Natural killer cell treated with Interleukin-12 subunit alpha and Interleukin-12 subunit beta and Interleukin-15 and Interleukin-18, amount 100 ng/mL, for 72 hours (primary cell): ENCODE measurements at places on chromosomes 1 and 21. TPM values are rescaled to one million over a fixed set of nuclear protein-coding genes. Genes with fewer than 3 reads are reported as not detected.

DNA sequence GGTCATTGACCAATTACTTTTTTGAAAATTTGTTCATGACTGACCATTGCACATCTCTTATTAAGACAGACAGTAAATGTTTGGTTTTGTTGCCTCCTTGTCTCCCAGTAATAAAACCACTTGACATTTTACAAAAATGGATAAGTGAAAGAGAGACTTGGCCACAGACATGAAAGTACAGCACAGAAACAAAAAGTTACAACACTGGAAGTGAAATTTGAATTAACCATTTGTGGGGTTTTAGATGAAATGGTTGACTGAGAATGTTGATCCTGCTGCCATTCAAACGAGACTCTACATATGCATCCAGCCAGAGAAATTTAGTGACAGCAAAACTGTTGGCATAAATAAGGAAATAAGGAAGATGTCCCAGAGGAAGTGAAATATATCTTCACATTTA, 79.3 kb upstream of the B3GALT2 start:
- no peak overlapping the region for H3K4me3 ChIP-seq
- DNase-seq: no peak
- peaks cover 5% of the 10 kb centered on the region for H3K36me3 ChIP-seq
- no peaks in the 10 kb centered on the region for H3K27me3 ChIP-seq
- H3K4me1 ChIP-seq: peaks cover 3% of the 10 kb centered on the region

- no peak for DNase-seq
- no peaks in the 10 kb centered on the region for H3K36me3 ChIP-seq
- no peaks in the 10 kb centered on the region for H3K27me3 ChIP-seq
Observed at GRCh38 chr21:29719521-29719920, 220.3 kb downstream of the GRIK1 start.

GRCh38 chr1:78743626-78744025, 94.0 kb downstream of the IFI44 start:
- DNase-seq: no peak
- peaks cover 2% of the 10 kb centered on the region for H3K36me3 ChIP-seq
- H3K27me3 ChIP-seq: no peaks in the 10 kb centered on the region

DNA sequence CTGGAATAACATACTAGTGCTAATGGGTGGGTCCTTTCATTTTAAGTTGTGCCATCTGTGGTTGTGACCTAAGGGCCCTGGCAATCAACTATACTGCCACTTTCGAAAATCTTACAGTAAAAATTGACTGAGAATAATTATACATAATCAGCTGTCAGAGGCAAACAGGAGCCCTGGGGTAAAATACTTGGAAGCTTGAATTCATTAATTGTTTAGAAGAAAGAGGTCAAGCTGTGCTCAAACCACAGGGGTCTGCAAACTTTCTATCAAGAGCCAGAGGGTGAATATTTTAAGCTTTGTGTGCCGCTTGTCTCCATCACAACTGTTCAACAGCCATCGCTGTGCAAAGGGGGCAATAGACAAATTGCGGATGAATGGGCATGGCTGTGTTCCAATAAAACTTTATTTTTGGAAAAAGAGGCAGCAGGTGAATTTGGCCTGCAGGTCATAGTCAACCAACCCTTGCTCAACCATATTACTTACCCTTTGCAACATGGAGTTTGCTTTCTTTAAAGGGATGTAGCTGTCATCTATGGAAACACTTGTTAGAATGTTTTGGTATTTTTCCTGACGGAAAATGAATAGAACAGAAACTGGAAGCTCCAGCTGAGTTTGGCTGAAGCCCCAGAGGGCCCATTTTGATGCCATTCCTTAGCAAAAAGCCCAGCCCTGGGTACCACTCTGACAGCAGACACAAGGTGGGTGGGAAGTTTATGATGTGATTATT, 35.7 kb upstream of the USP1 start:
- DNase-seq: no peak
- H3K4me3 ChIP-seq: no peak overlapping the region
- no peaks in the 10 kb centered on the region for H3K4me1 ChIP-seq
- H3K27ac ChIP-seq: no peak overlapping the region

- no peaks in the 10 kb centered on the region for H3K4me1 ChIP-seq
Observed at GRCh38 chr1:16145030-16145661, 10.7 kb downstream of the EPHA2 start.

GRCh38 chr1:234734869-234735268, 124.9 kb upstream of the IRF2BP2 start:
- H3K36me3 ChIP-seq: no peaks in the 10 kb centered on the region
- H3K27ac ChIP-seq: peak overlapping the region; percentile 33
- H3K4me1 ChIP-seq: peaks cover 33% of the 10 kb centered on the region
- no peaks in the 10 kb centered on the region for H3K27me3 ChIP-seq
- no peak for DNase-seq

- H3K27ac ChIP-seq: peak overlapping the region; percentile 85
- H3K36me3 ChIP-seq: peaks cover 4% of the 10 kb centered on the region
- no peak for DNase-seq
- H3K4me1 ChIP-seq: no peaks in the 10 kb centered on the region
Observed at GRCh38 chr1:10325521-10325920, 73.3 kb upstream of the PGD start.

GRCh38 chr1:16459352-16459925, 18.9 kb downstream of the NECAP2 start:
- DNase-seq: no peak
- peaks cover 5% of the 10 kb centered on the region for H3K36me3 ChIP-seq
- H3K4me3 ChIP-seq: no peak overlapping the region
- H3K27ac ChIP-seq: no peak overlapping the region
- no peaks in the 10 kb centered on the region for H3K4me1 ChIP-seq

- H3K4me3 ChIP-seq: no peak overlapping the region
- H3K36me3 ChIP-seq: no peaks in the 10 kb centered on the region
- no peak for DNase-seq
- H3K27ac ChIP-seq: no peak overlapping the region
- no peaks in the 10 kb centered on the region for H3K4me1 ChIP-seq
Observed at GRCh38 chr1:198108636-198109370, 48.0 kb upstream of the NEK7 start.

DNA sequence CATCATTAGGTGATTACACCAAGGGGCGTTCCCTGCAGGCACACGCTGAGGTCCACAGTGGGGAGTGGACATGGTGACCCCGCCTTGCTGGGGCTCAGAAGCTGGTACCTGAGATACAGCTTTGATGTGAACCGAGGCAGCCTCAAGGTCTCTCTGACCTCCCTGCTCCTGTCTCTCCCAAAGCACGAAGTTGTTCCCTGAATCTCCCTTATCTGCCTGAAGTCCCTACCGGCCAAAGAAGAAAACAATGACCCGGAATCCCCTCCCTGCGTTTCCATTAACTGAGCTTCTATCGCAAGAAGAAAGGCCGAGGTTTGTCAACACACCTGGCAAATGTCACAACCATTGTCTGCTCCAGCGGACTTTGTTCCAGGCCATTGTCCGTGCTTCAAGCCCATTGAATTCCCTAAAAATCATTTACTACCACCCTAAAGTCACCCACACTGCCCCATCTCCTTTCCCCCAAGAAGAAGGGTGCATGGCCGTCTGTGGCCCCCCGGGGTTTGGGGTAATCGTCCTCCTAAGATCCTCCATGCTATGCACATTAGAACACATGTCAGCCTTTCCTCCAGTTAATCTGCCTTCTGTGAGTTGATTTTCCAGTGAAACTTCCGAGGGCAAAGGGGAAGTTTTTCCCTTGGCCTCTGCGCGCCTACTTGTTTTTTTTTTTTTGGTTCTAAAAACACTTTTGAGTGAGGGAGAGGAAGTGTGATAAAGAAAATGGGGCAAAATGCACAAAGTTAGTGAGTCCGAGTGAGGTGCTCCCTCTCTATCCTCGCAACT, 48.1 kb upstream of the COL18A1 start:
- no peak for DNase-seq
- no peak overlapping the region for H3K4me3 ChIP-seq
- H3K4me1 ChIP-seq: no peaks in the 10 kb centered on the region
- H3K27ac ChIP-seq: no peak overlapping the region

GRCh38 chr1:81453367-81453703, 347.4 kb upstream of the ADGRL2 start:
- H3K27ac ChIP-seq: no peak overlapping the region
- DNase-seq: no peak
- H3K4me3 ChIP-seq: no peak overlapping the region

DNA sequence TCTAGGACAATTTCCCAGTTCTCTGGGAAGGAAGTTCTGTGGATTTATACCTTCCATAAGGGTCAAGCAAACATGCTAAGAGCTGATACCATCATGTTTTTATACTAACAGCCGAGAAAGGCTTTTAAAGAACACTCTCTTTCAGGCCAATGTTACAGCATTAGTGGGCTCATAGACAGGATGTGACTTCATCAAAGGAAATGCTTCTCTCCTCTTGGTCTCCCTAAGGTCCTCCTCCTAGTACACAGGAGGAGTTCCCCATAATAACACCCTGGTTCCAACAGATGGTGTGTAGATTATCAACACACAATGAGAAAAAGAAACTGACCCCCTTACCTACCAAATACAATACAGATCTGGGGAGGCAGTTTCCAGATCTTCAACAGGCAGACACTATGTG, 26.7 kb upstream of the GLIS1 start:
- peak overlapping the region; percentile 83 for H3K4me3 ChIP-seq
- peak overlapping the region; percentile 94 for H3K27ac ChIP-seq
- H3K4me1 ChIP-seq: peaks cover 26% of the 10 kb centered on the region
- peaks cover under 1% of the 10 kb centered on the region for H3K36me3 ChIP-seq

PLA2G2C gene
- total RNA-seq: 0.17 TPM

OLIG2 gene
- total RNA-seq: not detected

RAP1GAP gene
- total RNA-seq: 0.19 TPM

BATF3 gene
- total RNA-seq: 137 TPM

WNT9A gene
- not detected for total RNA-seq
